ENCODE measurements at places on chromosomes 1 and 21.

- H3K4me1 ChIP-seq: no peaks in the 10 kb centered on the region
- H3K27ac ChIP-seq: no peak overlapping the region
- no peaks in the 10 kb centered on the region for H3K36me3 ChIP-seq
- no peak overlapping the region for H3K4me3 ChIP-seq
- H3K27me3 ChIP-seq: no peaks in the 10 kb centered on the region
- DNase-seq: no peak
These were observed 57.3 kb downstream of the SLC37A1 start for GRCh38 chr21:42570841-42571387.

- no peak overlapping the region for H3K27ac ChIP-seq
- no peak overlapping the region for H3K4me3 ChIP-seq
- DNase-seq: no peak
- no peaks in the 10 kb centered on the region for H3K27me3 ChIP-seq
These were observed 1092.7 kb downstream of the PLA2G4A start for GRCh38 chr1:187921426-187921825.

DNA sequence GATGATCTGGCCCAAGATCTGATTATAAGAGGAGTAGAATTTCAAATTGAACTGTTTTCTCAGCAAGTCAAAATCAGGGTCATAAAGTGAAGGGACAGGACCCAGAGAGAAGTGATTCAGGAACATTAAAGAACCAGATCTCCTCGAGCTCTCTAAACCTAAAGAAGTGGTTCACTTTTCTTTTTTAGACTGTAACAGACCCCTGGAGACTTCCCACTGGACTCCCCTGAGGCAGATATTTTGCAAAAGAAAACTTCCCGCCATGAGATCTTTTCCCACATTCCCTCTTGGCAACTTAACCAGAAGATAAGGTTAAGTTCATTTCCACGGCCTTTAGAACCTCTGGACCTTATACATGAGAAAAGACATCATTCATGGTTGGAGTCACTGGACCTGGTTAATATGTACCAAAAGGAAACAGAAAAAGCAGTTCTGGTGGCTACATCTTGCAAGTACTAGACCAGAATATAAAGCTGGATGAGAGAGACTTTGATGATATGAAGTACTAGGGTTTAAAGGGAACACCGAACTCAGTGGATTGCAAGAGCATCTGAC lies 1061.4 kb downstream of the MRPL39 start:
- no peaks in the 10 kb centered on the region for H3K4me1 ChIP-seq
- H3K27me3 ChIP-seq: no peaks in the 10 kb centered on the region
- no peak overlapping the region for H3K27ac ChIP-seq
- DNase-seq: no peak
- H3K4me3 ChIP-seq: no peak overlapping the region
- no peaks in the 10 kb centered on the region for H3K36me3 ChIP-seq

GRCh38 chr1:171172471-171172870 lies 12.6 kb upstream of the FMO2 start:
- H3K27me3 ChIP-seq: no peaks in the 10 kb centered on the region
- H3K36me3 ChIP-seq: no peaks in the 10 kb centered on the region
- no peak overlapping the region for H3K4me3 ChIP-seq
- H3K4me1 ChIP-seq: no peaks in the 10 kb centered on the region

DNA sequence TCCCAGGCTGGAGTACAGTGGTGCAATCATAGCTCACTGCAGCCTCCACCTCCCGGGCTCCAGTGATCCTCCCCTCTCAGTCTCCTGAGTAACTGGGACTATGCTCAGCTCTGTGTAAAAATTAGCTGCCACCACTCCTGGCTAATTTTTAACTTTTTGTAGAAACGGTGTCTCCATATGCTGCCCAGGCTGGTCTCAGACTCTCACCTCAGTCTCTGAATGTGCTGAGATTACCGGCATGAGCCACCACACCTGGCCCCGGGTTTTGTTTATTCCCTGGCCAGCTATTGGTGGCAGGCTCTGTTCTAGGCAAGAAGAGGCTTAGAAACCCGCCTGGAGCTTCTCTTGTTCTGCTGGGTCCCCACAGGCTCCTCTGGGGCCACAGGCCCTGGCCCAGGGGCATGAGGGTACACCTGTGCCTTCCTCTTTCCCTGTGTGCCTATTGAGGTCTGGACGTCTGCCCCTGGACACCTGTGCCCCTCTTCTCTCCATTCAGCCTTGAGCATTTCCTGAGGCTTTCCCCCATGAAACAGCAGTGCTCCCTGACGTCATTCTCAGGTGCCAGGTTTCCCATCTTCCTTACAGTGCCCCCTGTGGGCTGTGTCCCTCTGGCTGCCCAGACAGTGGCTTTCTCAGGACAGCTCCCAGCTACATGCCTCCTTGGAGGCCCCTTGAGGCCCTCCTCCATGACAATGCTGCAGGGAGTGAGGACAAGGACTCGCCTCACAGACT lies 57.5 kb downstream of the PCP4 start:
- H3K36me3 ChIP-seq: no peaks in the 10 kb centered on the region
- no peaks in the 10 kb centered on the region for H3K4me1 ChIP-seq
- DNase-seq: no peak
- H3K27ac ChIP-seq: no peak overlapping the region
- no peaks in the 10 kb centered on the region for H3K27me3 ChIP-seq

- no peak for DNase-seq
- H3K4me3 ChIP-seq: no peak overlapping the region
- H3K4me1 ChIP-seq: no peaks in the 10 kb centered on the region
- no peak overlapping the region for H3K27ac ChIP-seq
- H3K36me3 ChIP-seq: no peaks in the 10 kb centered on the region
- no peaks in the 10 kb centered on the region for H3K27me3 ChIP-seq
These were observed 58.7 kb upstream of the STUM start for GRCh38 chr1:226489718-226490425.

Measured in right atrium auricular region (tissue), 2 donors.